CD4-positive, alpha-beta T cell treated with Interleukin-15 for 4 hours (primary cell): ENCODE measurements at places on chromosomes 2 and 18.

GRCh38 chr2:60715561-60715960 is 40.5 kb upstream of the PAPOLG start:
- DNase-seq, result no peak

DNA sequence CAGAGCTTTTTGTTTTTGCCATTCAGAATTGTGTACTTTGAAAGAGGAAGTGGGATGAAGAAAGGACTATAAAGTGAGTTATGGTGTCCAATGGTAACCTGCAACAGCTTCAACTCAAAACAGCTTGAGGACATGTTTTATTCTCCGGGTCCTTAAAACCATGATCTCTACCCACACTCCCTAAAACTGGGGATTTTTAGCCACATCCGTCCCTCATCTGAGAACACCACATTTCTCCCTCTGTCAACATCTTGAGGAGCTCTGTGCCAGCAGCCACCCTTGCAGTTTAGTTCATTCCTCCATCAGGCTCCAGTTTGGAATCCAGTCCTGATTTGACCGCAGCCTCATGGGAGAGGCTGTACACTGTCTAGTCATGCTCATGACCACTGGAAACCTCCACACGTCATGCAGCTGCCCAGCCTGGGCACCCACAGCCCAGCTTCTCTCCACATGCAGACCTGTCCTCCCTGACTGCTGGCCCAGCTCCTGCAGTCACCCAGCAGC is 62.6 kb downstream of the C18orf63 start:
- peak; percentile 13 for DNase-seq

- no peak for DNase-seq
Measured at GRCh38 chr2:122433123-122433754, 677.8 kb downstream of the TSN start.

DNA sequence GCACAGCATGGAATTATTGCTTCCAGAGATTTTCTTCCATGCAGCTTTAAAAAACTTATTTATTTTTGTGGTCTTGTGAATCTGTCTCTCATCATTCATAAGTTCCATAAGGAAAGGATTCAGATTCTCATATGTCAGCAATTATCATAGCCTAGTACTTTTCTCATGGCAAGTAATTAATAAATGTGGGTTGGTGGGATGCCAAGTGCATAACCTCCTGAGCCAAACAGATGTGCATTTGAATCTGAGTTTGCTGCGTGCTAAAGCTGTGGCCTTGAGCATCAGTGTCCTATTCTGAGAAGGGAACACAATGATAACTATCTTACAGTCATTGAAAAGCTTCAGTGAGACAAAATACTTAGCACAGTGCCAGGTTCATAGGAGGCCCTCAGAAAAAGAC is 331.9 kb downstream of the PDE11A start:
- DNase-seq, result no peak

GRCh38 chr18:47204908-47205522 is 28.9 kb upstream of the IER3IP1 start:
- DNase-seq, result peak; percentile 41

GRCh38 chr2:237662671-237663093 is 35.3 kb downstream of the LRRFIP1 start:
- DNase-seq, result peak; percentile 57

DNA sequence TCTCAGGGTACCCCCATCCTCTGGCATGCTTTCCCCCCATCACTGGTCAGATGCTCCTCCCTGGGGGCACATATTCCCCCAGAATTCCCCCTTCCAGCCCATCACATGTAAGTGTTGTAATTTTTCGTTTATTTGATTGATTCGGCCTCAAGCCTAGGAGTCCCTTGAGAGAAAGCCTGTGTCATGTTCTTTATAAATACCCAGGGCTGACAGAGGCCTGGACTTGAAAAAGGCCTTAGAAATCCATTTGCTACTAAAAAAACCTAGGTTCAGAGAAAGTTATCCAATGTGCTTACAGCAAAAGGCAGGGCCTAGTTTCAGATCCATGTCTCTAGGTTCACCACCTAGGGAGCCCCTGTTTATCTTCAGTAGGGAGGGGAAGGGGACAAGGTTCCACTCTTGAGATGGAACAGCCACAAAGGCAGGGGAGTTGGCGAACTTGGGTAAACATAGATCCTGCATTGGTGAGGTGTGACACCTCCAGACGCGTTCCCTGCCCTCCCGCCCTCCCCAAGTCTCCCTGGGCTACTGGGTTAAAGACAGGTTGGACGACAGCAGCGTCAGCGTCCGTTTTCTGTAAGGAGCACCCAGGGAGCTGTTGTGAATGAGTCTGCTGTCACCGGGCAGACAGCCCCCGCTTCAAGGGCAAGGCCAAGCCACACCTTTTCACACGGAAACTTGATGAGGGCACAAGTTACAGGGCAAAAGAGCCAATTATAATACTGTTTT is 147.8 kb downstream of the EN1 start:
- no peak for DNase-seq

GRCh38 chr2:138060301-138060635 is 96.0 kb downstream of the HNMT start:
- DNase-seq, result no peak

- DNase-seq, result no peak
Measured at GRCh38 chr2:28427741-28428415, 35.2 kb downstream of the FOSL2 start.

GRCh38 chr18:54806526-54806925 is 21.8 kb upstream of the RAB27B start:
- DNase-seq, result no peak

- no peak for DNase-seq
Measured at GRCh38 chr2:20648831-20649230, 2.1 kb downstream of the HS1BP3 start.

DNA sequence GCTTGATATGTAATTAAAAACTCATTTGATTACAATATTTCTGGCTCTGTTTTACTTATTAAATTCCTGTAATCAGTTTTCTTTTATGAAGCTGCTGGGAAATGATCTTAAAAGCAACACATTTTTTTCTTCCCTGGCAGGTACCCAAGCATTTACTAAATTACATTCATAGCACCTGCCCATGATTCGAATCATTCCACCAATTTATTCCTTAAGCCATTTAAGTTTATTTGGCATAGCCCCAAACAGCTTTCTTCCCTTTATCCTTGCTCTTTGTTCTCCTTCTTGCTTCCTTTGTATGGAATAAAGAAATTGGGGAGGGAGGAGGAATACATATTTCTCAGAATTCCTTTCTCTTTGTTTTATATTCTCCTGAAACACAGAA is 241.3 kb downstream of the AGPS start:
- no peak for DNase-seq

DNA sequence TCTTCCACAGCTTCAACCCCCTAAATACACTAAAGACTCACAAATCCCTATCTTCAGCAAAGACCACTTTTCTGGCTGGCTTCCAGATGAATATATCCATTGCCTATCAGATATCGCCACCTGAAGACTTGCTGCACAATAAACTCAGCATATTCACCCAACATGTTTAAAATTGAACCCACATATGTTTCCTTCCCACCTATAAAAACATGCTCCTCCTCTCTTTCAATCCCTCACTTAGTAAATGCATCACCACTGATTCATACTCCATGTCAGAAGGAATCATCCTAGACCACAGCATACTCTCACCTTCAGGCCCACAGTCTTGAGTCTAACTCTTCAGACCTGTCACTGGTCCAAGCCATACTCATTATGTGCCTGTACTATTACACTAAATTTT is 5.3 kb downstream of the SPC25 start:
- no peak for DNase-seq

GRCh38 chr18:79585395-79586370 is 93.9 kb upstream of the CTDP1 start:
- no peak for DNase-seq

GRCh38 chr2:30351116-30351515 is 95.9 kb upstream of the LCLAT1 start:
- DNase-seq, result no peak

- no peak for DNase-seq
Measured at GRCh38 chr18:58192519-58192918, 148.5 kb downstream of the NEDD4L start.

GRCh38 chr2:234310166-234310565 is 186.7 kb downstream of the ARL4C start:
- DNase-seq, result no peak

GRCh38 chr2:165573534-165574461 is 104.3 kb downstream of the CSRNP3 start:
- DNase-seq, result no peak

- peak; percentile 48 for DNase-seq
Measured at GRCh38 chr2:64988420-64989125, 626 bp upstream of the SLC1A4 start.

GRCh38 chr2:157725846-157726245 is 97.2 kb upstream of the ACVR1C start:
- DNase-seq, result no peak

DNA sequence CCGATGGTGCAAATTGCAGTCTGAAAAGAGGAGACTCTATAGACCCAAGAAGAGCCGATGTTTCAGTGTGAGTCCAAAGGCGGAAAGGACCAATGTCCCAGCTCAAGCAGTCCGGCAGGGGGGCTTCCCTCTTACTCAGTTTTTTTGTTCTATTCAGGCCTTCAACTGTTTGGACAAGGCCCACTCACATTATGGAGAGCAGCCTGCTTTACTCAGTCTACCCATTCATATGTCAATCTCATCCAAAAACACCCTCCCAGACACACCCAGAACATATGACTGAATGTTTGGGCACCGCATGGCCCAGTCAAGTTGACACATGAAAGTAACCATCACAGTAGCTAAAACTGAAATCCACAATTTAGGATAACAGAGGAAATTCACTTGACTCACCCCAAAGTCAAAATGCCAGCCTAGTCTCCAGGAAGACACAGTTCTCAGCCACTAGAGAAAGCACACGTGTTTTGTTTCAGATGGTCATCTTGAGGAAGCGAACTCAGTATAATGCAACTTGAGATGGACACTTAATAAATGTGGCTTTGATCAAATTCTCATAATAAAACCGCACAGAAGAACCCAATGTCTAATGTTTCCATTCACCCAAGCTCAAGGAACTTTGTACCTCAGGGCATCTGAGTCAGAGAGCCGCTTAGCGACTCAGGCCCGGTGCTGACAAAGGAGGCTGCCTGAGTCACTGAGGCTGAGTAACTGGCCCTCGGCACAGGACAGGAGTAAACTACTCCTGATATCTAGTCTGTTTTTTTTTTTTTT is 2.4 kb downstream of the FHL2 start:
- no peak for DNase-seq

DNA sequence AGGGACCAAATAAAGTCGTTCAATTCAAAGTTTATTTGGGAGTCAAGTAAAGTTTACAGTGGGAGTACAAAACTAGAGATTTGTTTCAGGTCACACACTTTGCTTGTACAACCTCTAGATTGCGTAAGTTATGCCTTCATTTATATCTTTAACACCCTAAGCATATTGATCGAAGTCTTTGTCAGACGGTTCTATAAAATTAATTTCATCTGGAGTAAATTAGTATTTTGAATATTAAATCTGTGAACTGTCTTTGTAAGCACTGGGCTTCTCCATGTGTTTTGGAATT is 119.7 kb downstream of the ACAA2 start:
- no peak for DNase-seq

DNA sequence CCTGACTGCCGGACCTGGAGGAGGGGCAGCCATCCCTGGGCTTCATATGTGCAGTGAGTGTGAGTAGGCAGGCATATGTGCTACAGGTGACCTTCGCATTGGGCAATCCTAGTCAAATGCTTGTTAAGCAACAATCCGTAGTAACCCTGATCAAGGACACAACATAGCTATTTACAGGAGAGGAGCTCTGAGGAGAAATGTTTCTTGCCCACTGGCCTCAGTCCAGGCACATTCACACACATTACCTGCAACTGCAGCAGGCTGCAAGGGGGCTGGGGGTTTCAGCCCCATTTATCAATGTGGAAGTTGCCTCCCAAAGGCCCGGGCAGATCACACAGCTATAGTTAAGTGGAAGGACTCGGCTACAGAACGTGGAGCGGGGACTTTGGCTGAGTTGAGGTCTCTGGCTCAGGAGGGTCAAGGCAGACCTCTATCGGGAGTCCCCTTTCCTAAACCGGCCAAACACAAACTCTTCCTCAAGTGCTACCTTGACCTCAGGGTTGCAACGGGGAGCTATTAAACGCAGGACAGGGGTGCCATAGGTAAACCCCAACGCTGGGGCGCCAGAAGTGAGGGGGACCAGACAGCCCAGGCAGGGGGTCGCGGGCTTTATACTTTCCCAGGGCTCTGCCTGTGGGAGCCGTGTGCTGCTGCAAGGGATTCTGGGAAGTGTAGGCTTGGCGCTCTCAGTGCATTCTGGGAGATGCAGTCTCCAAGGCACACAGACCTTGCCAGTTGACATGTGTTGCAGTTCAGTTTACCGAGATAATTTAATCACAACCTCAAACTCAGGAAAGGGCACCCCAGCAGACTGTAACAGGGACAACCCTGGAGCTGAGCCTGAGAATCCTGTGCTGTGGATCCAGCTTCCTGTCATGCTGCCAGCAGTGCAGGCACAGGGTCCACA is 9.4 kb downstream of the KHK start:
- DNase-seq, result peak; percentile 45

DNA sequence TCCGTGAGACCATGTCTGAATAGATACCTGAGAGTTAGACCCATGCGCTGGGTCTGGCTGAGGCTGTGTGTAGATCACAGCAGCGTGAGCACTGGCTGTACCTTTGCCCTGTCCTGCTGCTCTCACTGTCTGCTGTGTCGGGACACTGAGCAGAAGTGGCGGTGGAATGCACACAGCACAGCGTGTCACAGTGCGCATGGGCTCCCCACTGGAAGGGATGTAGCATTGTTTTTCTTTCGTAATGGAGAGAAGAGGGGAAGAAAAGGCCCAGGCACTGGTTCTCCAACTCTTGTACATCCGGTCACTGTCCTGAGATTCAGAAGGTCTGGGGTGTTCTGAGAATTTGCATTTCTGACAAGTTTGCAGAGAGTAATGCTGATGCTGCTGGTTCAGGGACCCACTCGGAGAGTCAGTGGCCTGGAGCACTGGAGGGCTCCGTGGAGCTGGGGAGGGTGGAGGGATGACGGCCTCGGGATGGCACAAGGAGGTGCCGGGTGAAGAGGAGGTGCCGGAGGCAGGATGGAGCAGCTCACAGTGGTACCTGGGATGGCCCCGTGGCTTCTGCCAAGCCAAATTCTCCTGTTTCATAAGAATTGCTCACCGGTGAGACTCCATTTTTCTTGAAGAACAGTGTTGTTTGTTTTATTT is 252.8 kb downstream of the LDLRAD4 start:
- DNase-seq, result no peak

- no peak for DNase-seq
Measured at GRCh38 chr18:45166836-45167551, 448.3 kb upstream of the SLC14A2 start.

DNA sequence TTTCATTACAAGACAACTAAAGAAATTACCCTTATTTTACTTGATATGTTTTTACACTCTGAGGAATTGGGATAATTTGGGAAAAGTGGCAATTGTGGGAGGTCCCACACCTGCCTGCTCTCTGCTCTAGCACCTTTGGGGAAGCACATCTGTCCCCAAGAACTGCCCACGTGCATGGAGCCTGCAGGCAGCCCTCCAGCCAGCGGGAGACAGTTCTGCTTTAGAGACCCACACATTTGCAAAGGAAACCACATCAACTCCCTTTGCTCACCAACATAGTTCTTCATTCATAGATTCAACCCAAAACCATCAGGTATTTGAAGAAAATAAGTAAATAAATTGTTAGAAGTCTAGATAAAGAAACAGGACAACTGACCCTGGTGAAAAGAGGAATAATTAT is 239.9 kb upstream of the ID2 start:
- DNase-seq, result no peak

- DNase-seq, result no peak
Measured at GRCh38 chr2:241314226-241315092, 1.0 kb downstream of the HDLBP start.
